ENCODE measurements at places on chromosomes 12 and 14.

DNA sequence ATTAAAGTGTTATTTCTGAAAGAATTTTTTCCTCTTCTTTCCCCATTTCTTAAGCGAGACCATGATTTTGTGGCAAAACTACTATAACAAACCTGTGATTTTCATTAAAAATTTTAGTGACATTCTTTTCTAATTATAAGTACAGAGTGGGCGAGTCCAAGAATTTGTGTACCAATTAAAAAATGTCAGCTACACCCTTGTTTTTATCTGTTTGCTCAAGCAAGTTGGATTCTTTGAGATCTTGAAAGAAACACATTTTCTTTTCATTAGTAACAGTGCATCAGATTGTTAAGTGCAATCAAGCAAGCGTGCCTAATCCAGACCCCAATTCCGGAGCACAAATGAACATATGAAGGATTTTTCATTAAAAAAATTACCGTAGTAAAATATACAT, 338.8 kb upstream of the DDHD1 start:
- DNase-seq, result no peak

GRCh38 chr12:110343736-110344555, 59.6 kb downstream of the ANAPC7 start:
- no peak for DNase-seq

- no peak for DNase-seq
Observed at GRCh38 chr14:35304812-35305462, 12.8 kb downstream of the PSMA6 start.

GRCh38 chr12:47821346-47821706, 1.6 kb upstream of the HDAC7 start:
- peak; percentile 29 for DNase-seq

DNA sequence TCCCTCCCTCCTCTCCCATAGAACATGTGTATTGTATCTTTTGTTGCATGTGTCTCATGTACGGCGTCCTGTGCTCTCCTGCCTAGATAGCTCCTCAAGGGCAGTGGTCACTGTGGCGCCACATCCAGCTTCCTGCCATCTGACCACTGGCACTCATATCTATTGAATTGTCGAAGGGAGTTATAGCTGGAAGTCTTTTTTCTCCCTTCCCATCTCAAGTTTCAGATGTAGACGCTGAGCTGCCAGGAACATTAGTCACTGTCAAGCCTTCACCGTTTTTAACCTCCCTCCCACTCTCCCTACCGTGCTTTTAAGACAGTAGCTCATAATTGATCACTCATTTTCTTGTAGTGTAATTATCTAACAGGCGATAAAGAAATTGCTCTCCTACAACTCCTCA, 33.0 kb downstream of the MTHFD1 start:
- peak; percentile 73 for DNase-seq

DNA sequence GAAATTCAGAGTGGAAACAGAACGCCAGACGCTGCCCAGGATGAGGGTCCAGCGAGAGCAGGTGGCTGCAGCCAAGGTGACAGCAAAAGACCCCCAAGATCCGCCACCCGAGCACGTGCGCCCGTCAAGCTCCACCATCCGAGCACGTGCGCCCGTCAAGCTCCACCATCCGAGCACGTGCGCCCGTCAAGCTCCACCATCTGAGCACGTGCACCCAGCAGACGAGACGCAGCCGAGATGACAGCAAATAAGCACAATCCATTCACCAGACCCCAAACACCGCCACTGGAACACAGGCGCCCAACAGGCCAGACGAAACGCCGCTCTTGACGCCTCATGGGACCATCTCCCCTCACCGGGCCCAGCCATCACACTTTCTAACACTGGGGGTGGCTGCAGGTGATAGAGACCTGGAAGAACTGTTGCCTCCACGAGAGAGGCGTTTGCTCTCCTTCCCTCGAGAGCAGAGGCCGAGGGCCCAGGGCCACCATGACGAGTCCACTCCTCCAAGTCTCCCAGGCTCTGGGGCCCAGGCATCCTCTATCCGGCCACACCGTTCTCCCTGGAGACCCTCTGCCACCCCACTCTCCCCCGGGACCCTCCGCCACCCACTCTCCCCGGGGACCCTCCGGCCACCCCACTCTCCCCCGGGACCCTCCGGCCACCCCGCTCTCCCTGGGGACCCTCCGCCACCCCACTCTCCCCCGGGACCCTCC, 62.1 kb upstream of the GALNT9 start:
- DNase-seq, result no peak

GRCh38 chr14:105155681-105156413, 12.7 kb downstream of the JAG2 start:
- no peak for DNase-seq
